ENCODE measurements at places on chromosomes 5 and 9.

DNA sequence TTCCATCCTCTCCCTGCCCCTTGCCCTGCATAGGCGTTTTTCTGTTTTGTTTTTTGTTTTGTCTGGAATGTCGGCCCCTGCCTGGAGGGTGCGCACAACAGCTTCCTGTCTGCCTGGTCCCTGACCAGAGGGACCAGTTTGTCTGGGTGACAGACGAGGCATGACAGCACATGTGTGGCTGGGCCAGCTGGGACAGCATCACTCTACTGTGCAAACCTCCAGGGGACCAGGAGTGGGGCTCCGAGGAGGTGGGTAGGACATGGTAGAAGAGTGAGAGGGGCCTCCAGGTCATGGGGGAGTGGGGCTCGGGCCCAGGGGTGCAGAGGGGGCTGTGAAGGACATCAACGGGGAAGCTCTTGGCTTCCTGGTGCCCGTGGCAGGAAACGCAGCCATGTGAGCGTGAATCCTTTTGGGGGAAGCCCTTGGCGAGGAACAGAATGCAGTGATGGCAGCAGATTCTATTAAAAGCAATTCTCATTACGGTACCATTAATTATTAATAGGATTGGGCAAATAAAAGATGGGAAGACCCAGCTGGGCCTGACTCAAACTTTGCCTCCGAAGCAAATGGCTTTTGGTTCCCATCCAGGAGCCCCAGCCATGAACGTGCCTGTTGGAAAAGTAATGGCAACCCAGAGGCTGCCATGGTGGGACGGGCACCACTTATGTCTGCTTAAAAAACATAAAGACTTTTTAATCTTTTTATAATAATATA is 184.4 kb upstream of the IER5L start:
- no peak for DNase-seq

- DNase-seq, result no peak
Observed at GRCh38 chr9:93461821-93462220, 8.4 kb upstream of the FAM120AOS start.

- no peak for DNase-seq
Observed at GRCh38 chr5:172380301-172380986, 73.9 kb downstream of the SH3PXD2B start.

- no peak for DNase-seq
Observed at GRCh38 chr5:170268153-170268689, 29.4 kb downstream of the LCP2 start.

DNA sequence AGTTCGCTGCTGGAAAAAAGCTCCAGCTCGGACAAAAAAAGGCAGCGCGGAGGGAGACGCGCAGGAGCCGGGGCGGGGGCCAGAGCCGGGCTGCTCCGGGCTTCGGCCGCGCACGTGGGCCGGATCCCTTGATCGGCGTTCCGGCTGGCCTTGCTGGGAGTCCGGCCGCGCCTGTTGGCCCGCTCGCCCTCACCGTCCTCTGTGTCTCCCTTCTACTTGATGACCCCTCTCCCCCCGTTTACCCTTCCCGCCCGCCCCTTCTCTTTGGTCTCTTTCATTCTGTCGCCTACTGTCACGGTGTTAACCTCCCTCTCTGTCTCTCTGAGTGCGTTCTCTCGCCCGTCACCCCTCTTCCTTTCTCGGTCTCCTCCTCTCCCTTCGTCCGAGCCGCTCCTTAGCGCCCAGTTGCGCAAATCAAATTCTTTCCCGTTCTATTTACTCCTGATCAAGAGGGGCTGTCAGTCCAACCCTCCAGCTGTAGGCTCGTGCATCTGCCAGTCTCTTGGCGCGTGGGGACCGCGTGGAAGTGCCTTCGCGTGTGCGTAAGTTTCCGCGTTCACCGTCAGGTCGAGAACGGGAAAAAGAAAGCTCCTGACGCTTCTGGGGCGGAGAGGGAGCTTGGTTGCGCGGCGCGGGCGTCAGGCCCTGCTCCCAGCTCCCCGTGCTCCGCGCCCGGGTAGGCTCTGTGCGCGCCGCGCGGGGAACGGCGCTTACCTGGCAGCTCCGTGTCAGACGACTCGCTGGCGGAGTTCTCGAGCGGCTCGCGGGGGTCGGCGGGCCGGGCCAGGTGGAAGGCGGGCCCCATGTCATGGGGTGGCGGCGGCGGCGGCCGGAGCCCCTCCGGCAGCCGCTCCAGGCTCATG is 798 bp downstream of the PITX1 start:
- DNase-seq, result peak; percentile 89

- peak; percentile 77 for DNase-seq
Observed at GRCh38 chr9:117487555-117488175, 72.8 kb upstream of the ASTN2 start.

DNA sequence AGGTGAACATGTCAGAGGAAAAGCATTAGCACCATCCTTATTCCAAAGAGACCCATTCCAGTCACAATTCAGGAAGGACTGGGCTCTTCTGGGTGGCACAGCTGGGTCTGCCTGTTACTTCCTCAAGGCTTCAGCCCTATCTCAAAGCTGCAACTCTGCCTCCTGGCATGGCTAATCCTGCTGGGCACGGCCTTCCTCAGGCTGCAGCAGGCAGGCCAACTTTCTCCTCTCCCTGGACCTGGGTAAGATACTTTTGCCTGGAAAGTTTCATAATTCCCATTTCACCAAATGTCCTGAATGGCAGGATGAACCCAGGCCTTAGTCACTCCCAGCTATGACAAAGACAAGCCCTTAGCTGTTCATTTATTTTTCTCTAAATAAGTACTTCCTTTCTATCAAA is 50.1 kb downstream of the MACROH2A1 start:
- DNase-seq, result no peak

GRCh38 chr9:81906671-81907070 is 21.6 kb upstream of the SPATA31D4 start:
- no peak for DNase-seq

DNA sequence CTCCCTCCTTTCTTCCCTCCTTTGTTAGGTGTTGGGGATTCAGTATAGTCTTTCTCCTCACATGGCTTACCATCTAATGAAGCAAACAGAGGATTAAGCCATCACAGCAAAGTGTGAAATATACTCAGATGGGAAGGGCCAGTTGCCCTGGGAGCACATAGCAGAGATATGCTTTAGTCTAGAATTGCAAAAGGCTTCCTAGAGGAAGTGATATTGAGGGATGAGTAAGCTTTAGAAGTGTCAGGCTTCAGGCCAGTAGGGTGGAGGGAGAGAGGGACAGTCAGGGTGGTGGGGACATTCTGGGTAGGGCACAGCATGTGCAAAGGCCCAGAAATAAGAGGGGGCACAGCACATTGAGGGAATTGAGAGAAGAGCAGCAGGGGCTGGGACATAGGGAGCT is 46.2 kb upstream of the GLRA1 start:
- DNase-seq, result no peak

GRCh38 chr9:123310551-123311249 is 42.3 kb upstream of the STRBP start:
- DNase-seq, result no peak

- DNase-seq, result peak; percentile 98
Observed at GRCh38 chr9:35111001-35111933, 4.4 kb downstream of the ATOSB start.

GRCh38 chr9:94148419-94148818 is 64.2 kb downstream of the PTPDC1 start:
- DNase-seq, result no peak

GRCh38 chr5:83069096-83069799 is 7.9 kb downstream of the TMEM167A start:
- no peak for DNase-seq

DNA sequence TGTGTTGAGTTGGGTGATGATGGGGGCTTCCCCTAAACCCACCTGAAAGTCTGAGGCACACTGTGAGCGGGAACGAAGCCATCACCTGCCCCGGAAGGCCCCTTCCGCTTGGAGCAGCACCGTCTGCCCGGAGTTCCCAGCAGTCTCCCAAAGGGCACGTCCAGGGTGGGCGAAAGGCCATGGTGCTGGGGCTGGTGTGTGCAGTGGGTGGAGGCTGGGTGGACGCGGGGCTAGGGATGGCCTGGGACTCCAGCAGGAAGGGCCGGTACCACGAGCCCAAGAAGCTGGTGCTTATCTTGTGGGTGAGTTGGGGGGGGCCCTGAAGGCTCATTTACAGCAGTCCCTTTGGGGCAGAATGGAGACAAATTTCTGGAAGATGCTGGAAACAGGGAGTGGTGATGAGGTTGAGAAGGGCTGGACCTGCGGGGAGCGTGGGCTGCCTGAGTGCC is 4.6 kb downstream of the FLT4 start:
- DNase-seq, result peak; percentile 48

- no peak for DNase-seq
Observed at GRCh38 chr5:87361031-87361445, 51.7 kb downstream of the CCNH start.

DNA sequence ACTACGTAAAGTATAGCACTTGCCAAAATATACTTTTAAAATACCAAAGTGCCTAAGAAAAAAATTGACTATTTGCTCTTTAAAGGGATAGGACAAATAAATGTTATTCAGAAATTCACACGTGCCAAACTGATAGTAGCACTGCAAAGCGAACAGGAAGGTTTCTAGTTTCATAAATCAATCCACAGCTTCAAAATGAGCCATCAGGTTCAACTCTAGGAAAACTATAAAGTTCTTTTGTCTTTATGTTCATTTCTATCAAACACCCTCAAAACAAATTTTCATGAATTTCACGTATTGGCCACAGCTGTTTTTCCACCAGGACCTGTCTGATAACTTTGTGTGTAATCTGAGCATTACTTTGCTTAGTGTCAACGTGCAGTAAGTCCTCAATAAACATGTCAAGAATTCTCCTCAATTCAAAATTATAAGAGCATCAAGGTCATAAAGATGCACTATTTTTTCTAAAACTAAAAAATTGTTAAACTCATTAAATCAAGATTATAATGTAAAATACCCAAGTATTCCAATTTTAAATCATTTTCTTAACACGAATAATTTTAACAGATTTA is 3.0 kb downstream of the RNF130 start:
- DNase-seq, result no peak

DNA sequence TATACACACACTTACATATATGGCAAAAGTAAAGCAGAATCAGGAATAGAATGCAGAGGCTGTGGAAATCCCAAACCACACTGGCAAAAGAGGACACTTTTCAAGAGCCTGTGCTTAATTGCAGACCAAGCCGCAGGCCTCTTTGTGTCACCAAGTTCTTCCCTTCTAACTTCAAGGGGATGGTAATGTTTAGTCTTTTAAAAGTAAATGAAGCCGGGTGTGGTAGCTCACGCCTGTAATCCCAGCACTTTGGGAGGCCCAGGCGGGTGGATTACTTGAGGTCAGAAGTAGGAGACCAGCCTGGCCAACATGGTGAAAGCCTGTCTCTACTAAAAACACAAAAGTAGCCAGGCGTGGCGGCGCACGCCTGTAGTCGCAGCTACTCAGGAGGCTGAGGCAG is 28.7 kb downstream of the ROR2 start:
- DNase-seq, result peak; percentile 59

DNA sequence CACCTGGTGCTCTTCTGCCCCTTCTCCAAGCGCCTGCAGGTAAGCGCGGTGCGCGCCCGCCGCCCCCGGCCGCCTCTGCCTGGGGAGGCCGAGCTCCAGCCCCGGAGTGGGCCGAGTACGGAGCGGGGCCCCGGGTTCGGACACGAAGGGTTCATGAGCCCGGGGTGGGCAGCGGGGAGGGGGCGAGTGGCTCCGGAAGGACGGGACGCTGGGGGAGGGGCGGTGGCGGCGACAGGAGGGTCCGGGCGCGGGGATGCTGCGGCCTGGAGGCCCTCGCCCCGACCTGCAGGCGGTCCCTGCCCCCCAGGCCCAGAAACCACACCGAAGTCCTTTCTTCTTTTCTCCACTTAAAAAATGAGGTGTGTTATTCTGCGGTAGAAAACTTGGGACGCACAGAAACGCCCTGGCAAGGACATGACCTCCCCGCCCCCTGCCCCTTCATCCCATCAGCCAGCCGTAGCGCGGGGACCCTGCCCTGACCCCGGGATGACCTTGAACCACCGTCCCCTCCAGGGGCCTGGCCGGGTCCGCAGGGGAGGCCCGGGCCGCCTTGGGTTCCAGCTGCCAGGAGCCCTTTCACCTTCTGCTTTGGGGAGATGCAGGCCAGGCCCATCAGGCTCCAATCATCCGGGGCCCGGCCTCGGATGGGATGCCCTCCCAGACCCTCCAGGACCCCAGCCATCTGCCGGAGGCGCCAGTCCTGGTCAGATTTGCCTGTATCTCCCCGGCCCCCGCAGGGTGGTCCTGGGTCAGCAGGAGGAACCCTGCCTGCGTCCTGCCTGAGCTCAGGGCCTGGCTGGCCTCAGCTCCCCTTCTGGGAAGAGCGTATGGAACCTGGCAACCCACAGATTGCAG is 545 bp downstream of the DIPK1B start:
- peak; percentile 89 for DNase-seq

DNA sequence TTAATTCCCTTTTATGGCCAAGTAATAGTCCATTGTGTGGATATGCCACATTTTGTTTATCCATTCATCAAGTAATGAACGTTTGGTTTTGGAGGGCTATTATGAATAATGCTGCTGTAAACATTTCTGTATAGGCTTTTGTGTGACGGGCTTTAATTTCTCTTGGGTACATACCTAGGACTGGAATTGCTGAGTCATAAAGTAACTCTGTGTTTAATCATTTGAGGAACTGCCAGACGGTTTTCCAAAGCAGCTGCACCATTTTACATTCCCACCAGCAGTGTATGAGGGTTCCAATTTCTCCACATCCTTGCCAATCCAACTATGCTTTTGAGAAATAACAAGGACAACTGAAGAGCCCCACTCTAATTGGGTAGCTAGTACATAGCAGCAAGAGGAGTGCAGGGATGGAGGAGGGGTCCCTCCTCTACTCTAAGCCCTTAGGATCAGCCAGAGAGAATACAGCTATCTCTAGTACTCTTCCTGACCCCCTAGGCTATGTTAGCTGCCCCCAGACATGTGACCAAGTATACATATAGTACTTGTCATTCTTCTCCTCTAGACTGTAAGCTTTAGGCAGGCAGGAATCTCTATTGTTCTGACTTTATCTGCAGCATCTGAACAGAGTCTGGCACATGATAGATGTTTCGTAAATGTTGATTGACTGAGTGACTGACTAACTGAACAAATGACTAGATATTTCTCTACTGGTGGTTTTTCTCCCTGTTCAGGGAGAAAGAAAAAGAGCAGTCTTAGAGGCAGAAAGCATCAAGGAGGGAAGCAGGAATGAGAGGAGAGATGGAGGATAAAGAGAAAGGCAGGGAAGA is 22.1 kb upstream of the MATR3 start:
- no peak for DNase-seq

GRCh38 chr9:124489222-124489621 is 18.0 kb downstream of the NR5A1 start:
- DNase-seq, result no peak

DNA sequence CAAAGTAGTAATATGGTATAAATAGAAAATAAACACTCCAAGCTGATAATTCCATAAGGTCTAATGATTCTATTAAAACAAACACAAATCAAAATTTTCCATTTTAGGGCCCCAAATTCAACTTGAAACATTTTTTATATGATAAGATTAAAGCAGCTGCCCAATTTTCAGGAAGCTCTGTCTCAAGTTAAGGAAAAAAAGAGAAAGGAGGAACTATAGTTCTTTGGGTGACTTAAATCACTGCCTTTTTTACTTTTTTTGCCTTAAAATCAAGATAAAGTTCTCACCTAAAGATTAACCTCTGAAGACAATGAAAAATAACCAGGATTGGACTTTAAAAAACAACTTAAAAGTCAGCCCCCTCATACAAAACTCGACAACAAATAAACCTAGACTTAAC is 76.0 kb upstream of the IFNE start:
- no peak for DNase-seq

GRCh38 chr5:111434800-111435199 is 77.5 kb downstream of the STARD4 start:
- no peak for DNase-seq

GRCh38 chr5:83530193-83530592 is 58.6 kb downstream of the VCAN start:
- DNase-seq, result no peak

- DNase-seq, result no peak
Observed at GRCh38 chr9:107907715-107908114, 418.1 kb upstream of the KLF4 start.

Measured in H7 (cell line).